SW480 (cell line): ENCODE measurements at places on chromosomes 16 and 17.

DNA sequence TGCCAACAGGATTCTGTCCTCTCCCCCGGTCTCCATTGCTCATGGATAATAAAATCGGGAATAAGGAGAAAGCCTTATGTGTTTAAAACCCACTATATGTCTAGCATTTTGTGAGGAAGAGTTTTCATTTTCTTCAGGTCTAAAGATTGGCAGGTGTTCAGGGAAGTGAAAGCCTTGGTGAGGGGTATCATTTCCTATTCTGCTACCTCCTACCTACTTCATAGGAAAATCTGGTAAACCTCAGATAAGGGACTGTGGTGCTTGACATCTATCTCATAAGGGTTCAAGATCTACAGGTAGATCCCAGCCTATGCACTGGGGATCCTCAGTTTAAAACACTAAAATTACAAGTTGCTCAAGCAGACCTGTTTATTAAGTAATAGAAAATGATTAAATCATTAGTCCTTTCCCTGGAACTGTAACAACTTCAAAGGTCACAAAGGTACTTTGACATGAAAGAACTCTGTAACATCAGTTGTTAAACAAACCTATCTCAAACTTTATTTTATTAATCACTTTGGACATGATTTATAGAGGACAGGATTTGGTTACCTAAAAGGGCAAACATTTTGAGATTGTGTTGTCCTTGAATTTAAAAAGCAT, 6.5 kb downstream of the MOSMO start:
- DNase-seq = no peak

GRCh38 chr17:45646288-45646988, 137.7 kb upstream of the CRHR1 start:
- DNase-seq = no peak

DNA sequence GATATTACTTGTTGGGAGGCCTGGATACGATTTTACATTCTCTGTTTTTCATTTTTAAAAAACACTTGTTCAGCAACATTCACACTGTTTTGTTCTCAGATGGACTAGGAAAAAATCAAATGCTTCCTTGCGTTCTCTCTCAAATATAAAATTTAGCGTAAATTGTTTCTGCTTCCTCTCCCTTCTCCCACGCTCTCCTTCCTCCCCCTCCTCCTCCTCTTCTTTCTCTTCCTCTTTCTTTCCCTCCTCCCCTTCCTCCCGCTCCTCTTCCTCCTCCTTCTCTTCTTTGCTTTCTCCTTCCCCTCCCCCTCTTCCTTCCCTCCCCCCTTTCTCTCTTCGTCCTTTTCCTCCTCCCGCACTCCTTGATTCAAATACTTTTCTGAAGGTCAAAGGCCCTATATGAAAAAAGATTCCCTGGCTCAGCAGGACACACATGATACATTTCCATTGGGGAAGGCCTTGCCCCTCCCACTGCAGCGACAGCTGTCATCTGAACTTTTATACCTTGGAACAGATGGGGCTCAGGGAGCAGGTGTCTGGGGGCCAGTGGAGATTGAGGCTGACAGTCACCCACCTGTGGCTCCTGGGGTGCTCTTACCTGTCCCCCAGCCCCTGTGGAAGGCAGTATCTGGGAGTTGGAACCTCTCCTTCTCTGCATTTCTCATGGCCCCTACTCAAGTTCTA, 99.4 kb upstream of the SDK2 start:
- no peak for DNase-seq

- no peak for DNase-seq
Measured at GRCh38 chr16:28586466-28586865, 10.4 kb downstream of the SULT1A2 start.

GRCh38 chr16:60636117-60636516, 1400.1 kb downstream of the CDH8 start:
- DNase-seq = no peak

- no peak for DNase-seq
Measured at GRCh38 chr17:5661491-5662125, 77.3 kb upstream of the NLRP1 start.

DNA sequence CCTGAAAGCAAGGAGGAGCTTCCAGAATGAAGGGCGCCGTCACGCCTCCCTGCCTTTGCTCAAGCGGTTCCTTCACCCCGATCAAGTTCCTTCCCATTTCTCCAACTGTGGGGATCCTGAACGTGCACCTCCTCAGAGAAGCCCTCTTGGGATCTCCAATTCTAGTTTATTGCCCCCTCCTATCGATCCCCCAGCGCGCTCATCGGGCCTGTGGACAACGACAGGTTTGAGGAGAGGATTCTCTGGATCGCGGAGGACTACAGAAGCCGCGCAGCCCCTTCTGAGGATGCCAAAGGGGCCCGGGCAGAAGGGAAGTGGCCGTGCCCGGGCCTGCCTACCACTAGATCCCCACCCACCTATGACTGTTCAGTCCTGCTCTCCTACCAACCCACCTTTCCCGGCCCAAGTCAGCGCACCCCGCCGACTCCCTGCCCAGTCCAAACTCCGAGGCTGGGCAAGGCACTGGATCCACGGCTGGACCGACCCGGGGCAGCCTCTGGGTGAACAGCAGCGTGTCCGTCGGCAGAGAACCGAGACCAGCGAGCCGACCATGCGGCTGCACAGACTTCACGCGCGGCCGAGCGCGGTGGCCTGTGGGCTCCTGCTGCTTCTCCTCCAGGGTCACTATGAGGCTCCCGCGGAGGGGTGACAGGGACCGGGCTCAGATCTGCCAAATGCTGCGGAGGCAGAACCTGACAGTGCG, 12.8 kb upstream of the CES3 start:
- no peak for DNase-seq

- DNase-seq = no peak
Measured at GRCh38 chr16:74501484-74502478, 80.5 kb upstream of the CLEC18B start.

- DNase-seq = no peak
Measured at GRCh38 chr17:27360507-27360906, 66.6 kb downstream of the WSB1 start.

- no peak for DNase-seq
Measured at GRCh38 chr17:19619705-19620325, 28.7 kb upstream of the ALDH3A2 start.

GRCh38 chr17:51855806-51856205, 302.7 kb downstream of the CA10 start:
- DNase-seq = no peak

- DNase-seq = no peak
Measured at GRCh38 chr16:11474617-11475291, 112.0 kb downstream of the LITAF start.

- no peak for DNase-seq
Measured at GRCh38 chr16:81140930-81141780, 45.0 kb upstream of the GCSH start.

DNA sequence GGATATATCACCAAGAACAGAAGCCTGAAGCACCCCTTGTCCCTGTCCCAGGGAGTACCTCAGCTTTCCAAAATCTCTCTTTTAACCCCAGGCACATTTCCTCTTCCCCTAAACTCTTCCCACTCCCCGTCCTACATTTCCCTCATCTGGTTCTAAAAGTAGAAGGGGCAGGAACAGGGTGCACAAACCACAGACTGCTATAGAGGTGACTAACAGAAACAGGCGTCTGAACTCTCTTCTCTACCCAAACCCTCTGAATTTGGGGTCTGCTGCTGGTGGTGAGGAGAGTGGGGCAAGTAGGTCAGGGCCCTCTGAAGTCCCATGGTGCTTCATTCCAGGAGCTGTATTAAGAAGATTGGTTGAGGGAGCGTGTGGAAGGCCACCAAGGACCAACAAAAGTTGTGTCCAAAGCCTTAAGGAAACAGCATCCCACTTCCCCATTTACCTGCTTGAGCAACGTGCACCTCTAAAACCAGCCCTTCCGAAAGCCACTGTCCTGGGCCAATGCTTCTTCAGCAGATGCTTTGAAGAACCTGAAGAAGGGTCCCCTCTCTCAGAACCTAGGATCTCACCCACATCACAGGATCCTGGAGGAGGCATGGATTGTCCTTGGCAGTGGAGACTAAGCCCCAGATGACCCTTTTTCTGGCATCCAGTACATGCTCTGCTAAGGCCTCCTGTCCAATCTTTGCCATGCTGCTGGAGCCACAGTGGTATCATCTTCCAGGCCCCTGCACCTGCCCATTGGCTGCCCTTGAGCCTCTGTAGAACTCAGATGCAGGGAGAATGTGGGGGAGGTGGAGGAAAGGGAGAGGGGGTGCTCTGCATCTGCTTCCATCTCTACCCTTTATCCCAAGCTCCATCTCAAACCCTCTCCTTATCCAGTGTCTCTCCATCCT, 5.7 kb upstream of the NR1D1 start:
- DNase-seq = no peak

DNA sequence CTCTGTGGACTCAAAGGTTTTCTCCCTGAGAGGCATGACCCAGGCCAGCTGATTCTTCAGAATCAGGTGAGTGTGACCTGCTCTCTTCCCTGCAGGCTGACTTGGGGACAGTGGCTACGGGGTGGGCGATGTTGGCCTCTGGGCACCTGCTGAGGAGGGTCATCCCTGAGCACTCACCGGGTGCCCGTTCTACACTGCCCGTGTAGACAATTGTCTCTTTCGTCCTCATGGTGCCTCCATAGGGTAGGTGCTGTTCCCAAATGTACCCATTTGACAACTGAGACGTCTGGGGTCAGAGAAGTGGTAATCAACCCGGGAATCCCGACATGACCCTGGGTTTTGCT, 74.8 kb downstream of the GOSR1 start:
- no peak for DNase-seq

GRCh38 chr16:15765880-15766279, 90.9 kb downstream of the MYH11 start:
- DNase-seq = peak; percentile 70

DNA sequence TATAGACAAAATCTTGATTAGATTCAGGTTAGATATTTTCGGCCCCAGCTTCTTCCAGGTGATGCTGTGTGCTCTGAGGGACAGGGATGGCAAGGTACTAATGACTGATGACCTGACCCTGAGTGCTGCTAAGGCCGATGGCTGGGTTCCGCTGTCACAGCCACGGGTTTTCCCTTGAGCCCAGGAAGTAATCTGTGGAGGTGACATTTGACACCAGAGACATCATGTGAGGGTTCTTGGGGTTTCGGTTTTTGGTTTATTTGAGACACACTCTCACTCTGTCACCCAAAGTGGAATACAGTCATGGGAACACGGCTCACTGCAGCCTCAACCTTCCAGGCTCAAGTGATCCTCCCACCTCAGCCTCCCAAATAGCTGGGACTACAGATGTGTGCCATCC, 9.8 kb downstream of the OTOP3 start:
- no peak for DNase-seq

DNA sequence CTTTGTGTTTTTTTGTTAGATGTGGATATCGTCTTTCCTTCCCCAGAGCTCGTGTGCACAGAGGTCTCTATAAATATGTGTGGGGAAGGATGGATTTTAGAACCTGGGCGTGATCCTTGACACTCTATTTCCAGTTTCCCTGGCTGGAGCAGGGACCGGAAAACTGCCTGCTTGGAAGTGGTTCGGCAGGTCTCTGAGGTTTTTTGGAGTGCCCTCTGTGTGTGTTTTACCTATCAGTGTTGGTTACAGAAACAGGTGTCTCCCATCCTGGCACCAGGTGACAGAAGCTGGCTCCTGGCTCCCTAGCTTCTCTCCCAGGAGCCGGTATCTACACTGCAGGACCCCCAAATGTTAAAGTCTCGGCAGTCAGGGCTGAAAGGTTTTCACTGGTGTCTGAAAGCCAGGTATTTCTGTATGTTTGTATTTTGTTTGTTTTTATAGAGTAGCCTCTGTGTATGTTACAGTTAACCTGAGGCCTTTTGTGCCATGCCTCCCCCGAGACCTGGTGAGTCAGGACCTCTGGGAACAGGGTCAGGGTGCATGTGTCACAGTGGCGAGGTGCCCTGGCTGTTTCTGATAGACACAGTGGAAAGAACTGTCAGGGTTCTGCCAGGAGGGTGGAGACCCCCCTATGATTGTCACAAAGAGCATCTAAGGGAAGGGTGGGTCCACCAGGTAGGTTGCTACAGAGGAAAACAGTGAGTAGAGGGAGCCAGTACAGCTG, 31.3 kb downstream of the ZC3H18 start:
- no peak for DNase-seq

GRCh38 chr17:30920683-30921543, 832 bp upstream of the ADAP2 start:
- DNase-seq = no peak

DNA sequence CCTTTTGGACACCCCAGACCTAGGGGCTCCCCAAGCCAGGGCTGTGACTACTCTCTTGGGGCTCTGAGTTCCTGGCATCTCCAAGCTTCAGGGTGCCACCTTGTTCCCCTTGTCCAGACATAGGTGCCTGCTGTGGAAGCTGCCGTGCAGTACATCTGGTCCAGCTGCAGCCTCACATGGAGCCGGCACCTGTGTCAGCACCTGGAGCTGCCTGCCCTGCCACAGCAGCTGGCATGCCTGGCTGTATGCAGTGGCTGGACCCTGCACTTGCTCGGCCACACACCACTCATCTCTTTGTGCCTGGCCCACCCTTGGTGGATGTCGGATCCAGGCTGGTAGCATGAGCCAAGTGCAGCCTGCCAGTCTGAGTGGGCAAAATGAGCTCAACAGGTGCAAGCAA, 775.8 kb downstream of the CDH11 start:
- no peak for DNase-seq

- DNase-seq = no peak
Measured at GRCh38 chr17:67311575-67311974, 54.8 kb downstream of the PSMD12 start.

DNA sequence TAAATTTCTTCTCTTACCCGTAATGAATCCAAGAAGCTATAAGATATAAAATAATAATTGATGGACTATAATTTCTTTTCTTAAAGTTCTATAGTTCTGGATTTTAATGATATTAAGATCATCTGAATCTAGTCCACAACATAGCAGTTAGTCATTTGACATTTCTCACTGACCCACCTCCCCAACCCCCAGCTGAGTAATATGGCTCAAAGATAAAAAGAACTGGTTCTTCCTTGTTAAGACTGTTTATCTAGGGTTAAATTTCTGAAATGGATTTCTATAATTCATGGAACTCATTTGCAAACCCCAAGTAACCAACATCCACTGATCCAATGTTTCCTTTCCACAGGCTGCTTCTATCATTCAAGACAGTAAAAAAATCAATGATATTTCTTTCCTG, 133.9 kb upstream of the SOX9 start:
- DNase-seq = no peak

GRCh38 chr17:8332688-8333087, 7.0 kb upstream of the ODF4 start:
- peak; percentile 38 for DNase-seq
